Activated T-helper 2 cell treated with anti-CD3 and anti-CD28 coated beads, Interferon-gamma antibody, Interleukin-2, Interleukin-4, amounts not matched to agents 10 μg/mL and 5 μg/mL and 100 μg/mL, durations not matched to agents 14 hours and 24 hours and 36 hours (primary cell): ENCODE measurements at places on chromosomes 6 and 20.

GRCh38 chr6:2171728-2172127, 73.7 kb downstream of the GMDS start:
- no peak for DNase-seq

- no peak for DNase-seq
These were observed 37.0 kb downstream of the FOXF2 start for GRCh38 chr6:1426416-1426815.

DNA sequence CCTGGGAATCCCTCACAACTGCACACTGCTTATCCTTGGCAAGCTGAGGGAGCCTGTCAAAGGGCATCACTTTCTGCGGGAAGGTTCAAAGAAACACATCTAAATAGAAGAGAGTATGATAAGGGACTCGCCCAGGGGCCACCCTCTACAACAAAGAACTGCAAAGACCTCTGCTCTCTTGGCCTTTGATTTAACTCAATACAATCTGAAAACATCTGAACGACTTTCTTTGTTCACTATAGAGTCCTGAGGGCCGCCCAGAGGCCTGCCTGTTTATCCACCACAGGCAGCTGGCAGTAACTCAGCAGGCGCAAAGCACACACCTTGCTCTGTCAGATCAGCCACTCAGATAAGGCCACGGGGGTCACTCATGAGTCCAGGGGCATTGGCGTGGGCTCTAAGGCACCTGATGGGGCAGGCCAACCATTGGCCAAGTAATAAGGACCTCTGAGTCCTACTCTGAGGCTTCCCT, 139.3 kb downstream of the UNC5CL start:
- no peak for DNase-seq

GRCh38 chr20:1706079-1706478, 48.5 kb upstream of the SIRPG start:
- DNase-seq: no peak

- DNase-seq: no peak
These were observed 176.3 kb upstream of the CDYL start for GRCh38 chr6:4599924-4600323.

- DNase-seq: no peak
These were observed 4.8 kb downstream of the SLC32A1 start for GRCh38 chr20:38728911-38729642.

GRCh38 chr20:50221501-50222308, 31.1 kb downstream of the CEBPB start:
- no peak for DNase-seq

DNA sequence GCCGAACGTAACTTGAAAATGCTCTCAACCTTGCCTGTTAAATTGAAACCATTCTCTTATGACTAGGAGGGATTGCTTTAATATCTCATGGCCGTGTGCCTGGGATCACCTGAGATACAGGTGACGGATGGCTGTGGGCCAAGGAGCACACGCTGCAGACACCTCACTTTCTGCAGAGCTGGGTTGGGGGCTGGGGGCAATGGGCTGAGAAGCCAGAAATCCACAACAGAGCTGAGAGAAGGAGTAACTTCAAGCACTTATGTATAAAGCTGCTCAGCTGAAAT, 170.9 kb downstream of the DTNBP1 start:
- no peak for DNase-seq

- no peak for DNase-seq
These were observed 43.7 kb downstream of the TRIM38 start for GRCh38 chr6:26006086-26006939.

DNA sequence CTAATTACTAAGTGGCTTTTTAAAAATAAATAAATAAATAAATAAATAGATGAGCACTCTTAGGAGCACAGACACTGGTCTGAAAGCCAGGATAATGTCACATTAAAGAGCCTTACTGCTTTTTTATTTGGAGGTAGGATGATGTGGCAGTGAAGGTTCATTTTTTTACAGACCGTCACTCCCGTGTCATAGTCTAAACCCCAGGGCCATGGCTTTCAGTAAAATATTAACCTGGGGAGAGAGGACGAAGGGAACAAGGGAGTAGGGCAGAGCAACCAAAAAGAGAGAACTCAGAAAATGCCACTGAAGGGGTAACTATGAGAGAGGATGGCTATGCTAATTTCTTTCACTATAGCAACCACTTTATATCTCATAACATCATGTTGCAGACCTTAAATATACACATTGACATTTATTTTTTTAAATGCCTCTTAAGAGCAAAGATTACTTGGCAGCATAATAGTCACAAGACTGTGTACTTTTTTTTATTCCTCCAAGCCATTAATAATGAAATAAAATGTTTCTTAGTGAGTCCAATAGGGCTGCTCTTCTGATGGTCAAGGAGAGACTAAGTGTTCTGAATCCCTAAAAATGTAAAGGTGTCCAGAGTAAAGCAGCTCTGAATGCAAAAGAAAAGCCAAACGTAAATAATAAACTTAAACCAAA, 100.9 kb upstream of the SIM1 start:
- DNase-seq: no peak

DNA sequence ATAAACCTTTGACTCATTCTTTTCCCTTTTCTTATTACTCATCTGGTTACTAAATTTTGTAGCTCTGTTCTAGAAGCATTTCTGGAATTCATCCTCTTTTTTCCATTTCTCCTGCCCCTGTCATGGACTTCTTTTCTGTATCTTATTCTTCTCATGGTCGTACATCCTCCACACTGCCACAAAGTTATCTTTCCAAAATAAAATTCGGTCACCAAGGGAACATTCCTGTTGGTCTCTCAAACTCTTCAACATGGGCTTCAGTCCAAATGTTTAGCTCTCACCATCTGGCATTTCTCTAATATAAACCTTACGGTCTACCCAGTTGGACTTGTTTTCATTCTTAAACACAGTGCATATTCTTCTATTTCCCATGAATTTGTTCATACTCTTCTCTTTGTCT, 428.8 kb upstream of the ID4 start:
- no peak for DNase-seq

DNA sequence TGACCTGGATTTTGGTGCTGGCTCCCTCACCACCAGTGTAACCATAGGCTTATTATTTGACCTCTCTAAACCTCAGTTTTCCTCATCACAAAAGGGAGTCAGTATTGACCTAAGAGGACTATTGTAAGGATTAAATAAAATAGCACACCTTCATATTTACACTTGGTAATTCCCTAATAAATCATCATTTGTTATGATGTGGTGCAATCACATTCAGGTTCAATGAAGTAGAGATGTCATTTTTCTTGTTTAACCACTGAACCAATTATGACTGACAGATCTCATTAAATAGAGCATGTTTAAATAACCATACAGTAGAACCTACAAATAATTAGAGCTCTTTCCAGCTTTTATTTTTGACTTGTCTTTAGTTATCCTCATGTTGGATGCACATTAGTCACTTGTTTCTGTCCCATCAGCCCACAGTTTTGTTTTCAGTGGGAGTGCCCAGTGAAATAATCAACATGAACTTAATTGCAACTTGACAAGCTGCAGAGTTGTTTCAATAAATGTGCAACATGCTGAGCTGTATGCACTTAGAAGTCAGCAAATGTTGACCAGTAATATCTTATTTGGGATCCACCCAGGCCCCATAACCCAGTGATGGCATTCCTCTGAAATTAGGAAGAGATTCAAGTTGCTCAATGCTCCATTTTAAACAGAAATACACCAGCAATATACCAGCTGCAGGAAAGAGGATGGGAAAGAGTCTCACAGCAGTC, 451.7 kb upstream of the MARCKS start:
- DNase-seq: no peak

GRCh38 chr6:35016502-35017321, 124.4 kb downstream of the TCP11 start:
- no peak for DNase-seq

GRCh38 chr20:4045741-4046140, 30.4 kb upstream of the RNF24 start:
- no peak for DNase-seq

DNA sequence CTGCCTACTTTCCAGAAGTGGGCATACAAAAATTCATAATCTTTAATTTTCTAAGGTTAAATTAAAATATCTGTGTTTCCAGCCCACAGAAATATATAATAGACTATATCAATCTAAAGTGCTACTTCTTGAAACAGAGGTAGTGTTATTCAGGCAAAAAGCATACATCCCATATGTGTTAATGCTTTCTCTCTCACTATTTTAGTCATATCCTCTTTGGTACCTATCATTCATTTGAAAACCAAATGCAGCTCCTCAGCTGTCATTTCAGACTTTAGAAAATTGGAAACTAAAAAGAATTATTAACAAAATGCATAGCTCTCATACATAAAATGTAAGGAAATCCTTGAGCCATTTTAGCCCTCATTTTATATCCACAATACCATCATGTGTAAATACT, 925 bp downstream of the FHL5 start:
- no peak for DNase-seq

GRCh38 chr20:13384132-13384531, 163.1 kb downstream of the ISM1 start:
- no peak for DNase-seq

GRCh38 chr6:74451953-74452352, 753.9 kb downstream of the COL12A1 start:
- no peak for DNase-seq

DNA sequence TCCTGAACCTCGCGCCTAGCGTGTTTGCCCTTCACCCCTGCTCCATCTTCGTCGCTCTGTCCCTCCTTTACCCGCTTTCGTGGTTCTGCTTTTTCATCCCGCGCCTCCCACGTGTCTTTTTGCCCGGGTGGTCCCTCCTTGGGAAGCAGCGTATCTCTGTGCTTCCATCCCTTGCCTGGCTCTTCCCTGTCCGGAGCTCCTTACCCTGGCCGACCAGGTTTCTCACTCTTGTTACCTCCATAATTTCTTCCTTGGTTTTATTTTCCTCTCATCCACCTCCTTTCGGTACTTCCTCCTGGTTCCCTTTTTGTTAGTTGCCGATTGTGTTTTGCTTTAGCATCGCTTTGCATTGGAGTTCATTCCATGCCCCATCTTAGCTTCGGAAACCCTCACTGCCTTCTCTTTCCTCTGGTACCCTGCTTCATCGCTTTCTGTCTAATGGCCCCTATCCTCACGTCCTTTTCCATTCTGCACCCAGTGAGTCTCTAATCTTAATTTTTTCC, 735 bp downstream of the FAM135A start:
- DNase-seq: no peak

GRCh38 chr6:33668914-33669313, 42.6 kb downstream of the UQCC2 start:
- DNase-seq: peak; percentile 63

DNA sequence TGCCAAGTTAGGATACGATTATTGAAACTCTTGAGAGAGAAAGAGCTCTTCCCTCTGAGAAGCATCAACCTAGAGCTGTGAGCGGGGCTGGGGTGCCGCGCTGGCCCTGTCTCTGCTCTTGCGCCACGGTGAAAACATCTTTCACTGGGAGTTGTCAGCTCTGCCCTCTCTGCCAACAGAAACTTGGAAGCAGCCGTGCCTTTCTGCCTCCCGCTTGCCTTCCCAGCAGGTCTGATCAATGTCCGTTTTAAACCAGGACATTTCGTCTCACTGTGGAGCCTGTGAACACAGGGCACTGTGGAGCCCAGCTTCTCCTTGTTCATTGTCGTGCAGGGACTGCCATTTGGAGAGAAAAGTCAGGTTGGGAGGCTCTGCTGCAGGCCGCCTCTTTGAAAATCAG, 249.2 kb upstream of the PMEPA1 start:
- DNase-seq: no peak

GRCh38 chr6:123316733-123317323, 319.9 kb downstream of the TRDN start:
- no peak for DNase-seq

GRCh38 chr6:34447386-34447785, 18.5 kb upstream of the PACSIN1 start:
- DNase-seq: no peak

- DNase-seq: no peak
These were observed 23.3 kb downstream of the HSF2 start for GRCh38 chr6:122422614-122423267.

GRCh38 chr6:155709262-155709661, 253.6 kb upstream of the NOX3 start:
- DNase-seq: no peak

GRCh38 chr6:36826520-36827227, 12.6 kb downstream of the CPNE5 start:
- DNase-seq: no peak

DNA sequence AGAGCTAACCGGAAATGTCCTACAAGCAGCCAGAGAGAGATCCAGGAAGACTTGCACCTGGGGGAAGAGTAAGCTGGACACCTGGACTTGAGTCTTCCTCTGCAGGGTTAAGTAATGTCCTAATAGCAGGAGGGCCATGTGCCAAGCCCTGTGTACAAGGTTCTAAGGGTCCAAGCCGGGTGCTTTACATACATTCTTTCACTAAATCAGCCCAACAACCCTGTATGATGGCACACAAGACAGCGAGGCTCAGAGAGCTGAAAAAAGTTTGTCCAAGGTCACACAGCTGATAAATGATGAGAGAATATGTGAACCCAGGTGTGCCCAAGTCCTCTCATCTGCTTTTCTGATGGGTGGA, 215.1 kb upstream of the CDYL start:
- DNase-seq: no peak

GRCh38 chr6:157157258-157157657, 166.1 kb downstream of the TMEM242 start:
- DNase-seq: no peak

GRCh38 chr6:121439475-121439874, 4.0 kb downstream of the GJA1 start:
- no peak for DNase-seq

- no peak for DNase-seq
These were observed 12.7 kb downstream of the SPDEF start for GRCh38 chr6:34543421-34543820.

DNA sequence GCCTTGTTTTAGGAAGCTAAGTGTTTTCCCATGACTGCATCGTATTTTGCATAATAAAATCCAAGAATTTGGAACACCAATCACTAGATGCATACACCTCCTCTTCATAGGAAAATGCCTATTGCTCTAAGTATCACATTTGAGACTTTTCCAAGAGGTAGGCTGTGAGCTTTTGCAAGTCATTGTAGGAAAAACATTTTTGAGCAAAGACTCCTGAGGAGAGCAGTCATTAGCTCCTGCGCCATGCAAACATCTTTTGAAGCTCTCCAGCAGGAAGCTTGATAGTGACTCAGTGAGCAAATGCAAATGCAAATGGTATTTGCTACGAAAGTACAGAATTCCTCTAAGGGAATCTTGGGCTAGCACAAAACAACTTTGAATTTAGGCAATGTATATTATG, 750.4 kb downstream of the QKI start:
- DNase-seq: no peak

DNA sequence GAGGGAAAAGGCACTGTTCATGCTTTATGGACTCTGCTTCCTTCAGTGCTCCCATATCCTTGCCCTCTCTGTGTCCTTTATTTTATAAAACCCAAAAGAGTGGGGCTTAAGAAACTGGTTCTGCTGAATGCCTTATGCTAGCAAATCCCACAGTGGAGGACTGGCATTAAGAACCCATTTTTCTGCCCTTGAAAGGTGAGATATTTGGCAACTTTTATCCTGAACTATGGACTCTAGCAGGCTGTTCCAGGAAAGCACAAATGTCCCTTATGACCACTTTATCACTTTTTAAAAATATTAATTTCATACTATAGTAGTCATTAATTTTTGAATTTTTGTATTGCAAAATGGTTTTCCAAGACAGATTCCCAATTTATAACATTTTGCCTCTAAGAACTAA, 93.3 kb downstream of the ADAT2 start:
- no peak for DNase-seq
